ENCODE measurements at places on chromosomes 5 and 9.
A peak's percentile ranks its signal among the peaks of the same experiment; 100 is the strongest.

DNA sequence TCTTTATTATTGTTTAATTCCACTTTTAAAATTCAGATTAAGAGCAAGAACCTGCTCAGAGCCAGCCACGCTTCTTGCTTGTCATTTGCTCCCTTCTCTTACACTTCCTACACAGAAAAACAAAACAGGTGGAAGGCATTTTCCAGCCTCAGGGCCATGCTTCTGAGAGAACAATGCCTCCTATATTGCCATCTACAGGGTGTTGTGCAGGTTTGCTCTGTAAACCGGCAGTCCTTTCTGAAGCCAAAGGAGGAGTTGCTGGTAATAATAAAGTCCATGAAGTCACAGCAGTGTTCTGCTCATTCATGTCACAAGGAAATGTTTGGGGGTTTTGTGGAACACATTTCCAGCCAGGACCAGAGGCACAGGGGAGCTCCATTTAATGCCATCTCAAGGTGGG is 16.1 kb upstream of the PRLR start:
- no peaks in the 10 kb centered on the region for H3K27me3 ChIP-seq
- H3K36me3 ChIP-seq = no peaks in the 10 kb centered on the region
- no peaks in the 10 kb centered on the region for H3K4me1 ChIP-seq
- H3K27ac ChIP-seq = no peak overlapping the region
- H3K4me3 ChIP-seq = no peak overlapping the region

DNA sequence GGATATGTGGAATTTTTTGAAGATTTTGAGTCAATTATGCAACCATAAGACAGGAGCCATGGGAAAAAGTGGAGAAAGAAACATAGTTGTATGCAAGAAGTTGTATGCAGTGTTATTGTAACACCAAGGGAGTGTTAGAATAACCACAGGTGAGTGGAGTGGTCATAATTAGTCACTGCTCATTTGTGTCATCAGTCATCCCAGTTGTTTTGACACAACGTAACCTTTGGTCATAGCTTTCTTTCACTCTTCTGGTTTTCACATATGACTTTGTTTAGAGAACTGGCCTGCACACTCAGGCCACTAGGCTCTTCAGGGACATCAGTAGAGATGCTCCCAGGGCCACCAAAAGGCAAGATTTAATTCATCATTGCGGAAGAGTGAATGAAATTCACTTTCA is 158.7 kb upstream of the HMHB1 start:
- no peaks in the 10 kb centered on the region for H3K27me3 ChIP-seq
- no peaks in the 10 kb centered on the region for H3K36me3 ChIP-seq
- no peak for DNase-seq
- no peak overlapping the region for H3K4me3 ChIP-seq
- H3K27ac ChIP-seq = no peak overlapping the region

- no peak overlapping the region for H3K4me3 ChIP-seq
- H3K27ac ChIP-seq = no peak overlapping the region
- H3K4me1 ChIP-seq = no peaks in the 10 kb centered on the region
- no peaks in the 10 kb centered on the region for H3K36me3 ChIP-seq
- no peaks in the 10 kb centered on the region for H3K27me3 ChIP-seq
Measured at GRCh38 chr5:142697356-142698255, 11.7 kb upstream of the FGF1 start.

DNA sequence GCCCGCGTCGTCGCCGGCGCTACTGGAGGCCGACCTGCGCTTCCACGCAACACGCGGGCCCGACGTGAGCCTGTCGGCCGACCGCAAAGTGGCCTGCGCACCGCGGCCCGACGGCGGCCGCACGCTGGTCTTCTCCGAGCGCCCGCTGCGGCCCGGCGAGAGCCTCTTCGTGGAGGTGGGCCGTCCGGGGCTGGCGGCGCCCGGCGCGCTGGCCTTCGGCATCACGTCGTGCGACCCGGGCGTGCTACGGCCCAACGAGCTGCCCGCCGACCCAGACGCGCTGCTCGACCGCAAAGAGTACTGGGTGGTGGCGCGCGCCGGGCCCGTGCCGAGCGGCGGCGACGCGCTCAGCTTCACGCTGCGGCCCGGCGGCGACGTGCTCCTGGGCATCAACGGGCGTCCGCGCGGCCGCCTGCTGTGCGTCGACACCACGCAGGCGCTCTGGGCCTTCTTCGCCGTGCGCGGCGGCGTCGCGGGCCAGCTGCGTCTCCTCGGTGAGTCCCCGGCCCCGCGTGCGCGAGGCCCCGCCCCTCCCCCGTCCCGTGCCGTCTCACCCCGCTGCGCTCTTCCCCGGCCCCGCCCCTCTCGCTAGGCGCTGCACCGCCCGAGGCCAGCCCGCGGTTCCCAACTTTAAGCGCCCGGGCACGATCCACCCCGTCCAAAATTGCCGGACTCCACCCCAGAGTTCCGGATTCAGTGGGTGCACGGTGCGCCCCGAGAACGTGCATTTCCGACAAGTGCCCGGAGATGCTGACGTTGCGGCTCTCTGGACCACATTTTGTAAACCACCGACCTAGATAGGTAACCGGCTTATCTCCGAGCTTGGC is 42.8 kb downstream of the NEURL1B start:
- no peak overlapping the region for H3K4me3 ChIP-seq
- peak; percentile 15 for DNase-seq
- H3K27ac ChIP-seq = no peak overlapping the region
- peaks cover 15% of the 10 kb centered on the region for H3K27me3 ChIP-seq

Measured in endothelial cell of umbilical vein (primary cell).